ENCODE measurements at places on chromosomes 6 and 20. TPM values are rescaled to one million over a fixed set of nuclear protein-coding genes. Genes with fewer than 3 reads are reported as not detected.
A peak's percentile ranks its signal among the peaks of the same experiment; 100 is the strongest.

DPM1 gene
- 62.5 TPM for total RNA-seq

SYTL3 gene
- total RNA-seq: 0.82 TPM

C6orf52 gene
- 0.69 TPM for total RNA-seq

POU5F1 gene
- not detected for total RNA-seq

- H3K27me3 ChIP-seq: no peaks in the 10 kb centered on the region
These were observed 81.8 kb downstream of the SGK1 start for GRCh38 chr6:134235937-134236751.

- DNase-seq: no peak
- H3K27ac ChIP-seq: peak overlapping the region; percentile 23
- H3K27me3 ChIP-seq: no peaks in the 10 kb centered on the region
- H3K4me3 ChIP-seq: no peak overlapping the region
These were observed 1.9 kb downstream of the MAVS start for GRCh38 chr20:3848565-3848964.

GRCh38 chr6:31402324-31403282 is 792 bp upstream of the MICA start:
- DNase-seq: peak; percentile 41
- H3K36me3 ChIP-seq: no peaks in the 10 kb centered on the region
- H3K4me3 ChIP-seq: peak overlapping the region; percentile 73
- peak overlapping the region; percentile 76 for H3K27ac ChIP-seq
- H3K4me1 ChIP-seq: peaks cover 22% of the 10 kb centered on the region

Data from A673 (cell line).